ENCODE measurements at places on chromosomes 7 and 10.

DNA sequence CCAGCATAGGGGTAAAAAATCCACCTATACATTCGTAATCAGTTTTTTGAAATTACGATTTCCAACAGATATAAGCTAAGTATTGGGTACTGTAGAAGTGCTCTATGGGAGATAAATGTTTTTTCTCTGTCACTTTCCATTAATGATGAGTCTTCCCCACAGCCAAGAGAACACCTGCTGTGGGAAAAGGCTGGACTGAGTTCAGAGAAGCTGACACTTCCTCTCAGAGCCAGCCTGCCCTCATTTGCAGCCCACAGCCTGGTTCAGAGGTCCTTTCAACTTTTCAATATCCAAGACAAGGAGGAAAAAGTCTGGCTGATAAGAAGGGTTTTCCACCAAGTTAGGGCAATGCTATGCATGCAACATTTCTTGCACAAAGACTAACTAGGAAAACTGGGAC is 64.5 kb upstream of the DNAJB12 start:
- no peak for DNase-seq

DNA sequence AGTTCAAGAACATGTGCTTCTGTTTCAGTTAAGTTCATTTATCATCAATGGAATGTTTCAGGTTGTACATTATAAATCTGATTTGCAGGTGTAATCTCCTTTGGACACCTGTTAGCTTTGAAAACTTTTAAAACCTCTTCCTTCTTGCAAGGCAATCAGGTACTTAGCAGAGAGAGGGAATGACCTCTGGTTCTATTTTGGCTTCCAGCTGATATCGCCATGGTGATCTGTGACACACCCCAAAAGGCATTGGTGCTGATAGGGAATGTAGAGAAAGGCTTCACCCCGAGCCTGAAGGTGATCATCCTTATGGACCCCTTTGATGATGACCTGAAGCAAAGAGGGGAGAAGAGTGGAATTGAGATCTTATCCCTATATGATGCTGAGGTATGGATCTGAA is 35.4 kb downstream of the ACSL5 start:
- DNase-seq = no peak

DNA sequence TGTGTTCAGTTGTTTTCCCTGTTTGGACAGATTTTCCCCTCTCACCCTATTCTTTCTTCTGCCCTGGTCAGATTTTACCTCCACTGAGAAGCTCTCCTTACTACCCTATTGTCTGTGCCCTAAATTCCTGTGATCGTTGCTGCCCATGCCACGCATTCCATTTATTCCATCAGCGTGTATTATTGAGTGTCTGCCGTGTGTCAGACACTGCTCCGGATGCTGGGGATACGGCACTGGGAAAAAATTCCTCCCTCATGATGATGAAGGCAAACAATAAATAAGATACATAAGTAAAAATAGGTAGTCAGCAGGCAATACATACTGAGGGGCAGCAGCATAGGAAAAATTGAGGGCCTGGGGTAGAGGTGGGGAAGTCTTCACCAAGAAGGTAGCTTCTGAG is 86.8 kb downstream of the FANK1 start:
- no peak for DNase-seq

DNA sequence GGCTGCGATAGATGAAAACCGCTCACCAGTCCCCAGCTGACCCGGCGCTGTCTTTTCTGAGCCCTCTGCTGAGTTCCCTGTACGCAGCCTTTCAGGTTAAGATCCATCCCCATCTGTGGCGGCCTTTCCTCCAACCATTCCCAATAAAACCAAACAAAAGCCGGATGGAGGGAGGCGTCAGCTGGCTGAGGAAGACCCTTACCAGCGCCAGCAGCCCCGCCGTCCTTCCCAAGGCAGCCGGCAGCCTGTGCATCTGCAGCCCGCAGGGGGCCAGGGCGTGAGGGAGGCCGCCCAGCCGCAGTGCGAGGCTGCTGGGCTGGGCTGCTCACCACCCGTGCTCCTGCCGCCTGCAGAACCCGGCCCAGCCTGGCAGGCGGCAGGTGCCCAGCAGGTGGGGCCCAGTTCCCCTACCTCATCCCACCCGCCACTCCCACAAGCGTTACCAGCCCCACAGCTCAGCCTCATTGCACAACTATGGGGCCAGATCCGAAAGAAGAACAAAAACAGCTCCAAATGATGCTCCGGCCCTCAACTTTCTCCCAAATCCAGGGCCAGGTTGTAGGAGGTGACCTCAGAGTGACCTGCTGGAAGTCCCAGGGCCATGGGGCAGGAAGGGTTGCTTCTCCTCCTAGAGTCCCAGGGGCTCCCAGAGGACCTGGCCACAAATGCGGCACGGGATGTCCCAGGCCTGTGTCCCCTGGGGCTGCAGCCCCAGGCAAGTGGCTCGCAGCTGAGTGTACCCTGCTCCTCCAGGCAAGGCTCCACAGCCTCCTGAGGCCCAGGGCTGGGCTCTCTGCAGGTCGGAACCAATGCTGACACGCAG is 23.8 kb downstream of the PAPOLB start:
- DNase-seq = peak; percentile 22

GRCh38 chr7:18126281-18126680 is 98.6 kb upstream of the PRPS1L1 start:
- no peak for DNase-seq

- no peak for DNase-seq
Observed at GRCh38 chr10:62130948-62131347, 137.7 kb downstream of the RTKN2 start.

GRCh38 chr7:22541789-22542188 is 41.8 kb upstream of the STEAP1B start:
- DNase-seq = no peak
